Brain pericyte (primary cell): ENCODE measurements at places on chromosomes 7 and 10.

DNA sequence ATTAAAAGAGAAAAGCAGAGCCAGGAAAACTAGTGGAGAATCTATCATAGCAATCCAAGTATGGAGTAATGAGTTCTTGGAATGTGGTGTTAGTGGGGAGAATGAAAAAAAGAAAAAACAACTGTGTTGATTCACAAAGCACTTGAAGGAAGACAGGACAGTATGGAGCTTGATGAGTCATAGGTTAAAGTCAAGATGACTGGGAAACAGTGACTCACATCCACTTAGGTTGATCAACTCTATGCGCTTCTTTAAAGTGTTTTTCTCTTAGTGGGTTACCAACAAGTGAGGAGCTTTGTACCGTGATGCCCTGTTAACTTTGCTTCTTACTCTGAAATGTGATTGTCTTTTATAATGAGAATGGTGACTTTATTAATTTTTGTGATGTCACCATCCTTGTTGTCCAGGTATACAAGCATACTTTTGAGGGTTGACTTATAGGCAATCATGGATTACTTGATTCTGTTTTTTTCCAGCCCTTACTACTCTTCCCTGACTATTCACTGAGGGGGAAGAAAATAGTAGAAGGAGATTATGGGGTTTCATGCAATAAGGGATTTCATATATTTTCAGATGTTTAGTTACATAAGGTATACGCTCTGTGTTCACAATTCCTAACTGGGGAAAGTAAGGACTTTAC is 32.1 kb upstream of the MDFIC start:
- DNase-seq = peak; percentile 85

DNA sequence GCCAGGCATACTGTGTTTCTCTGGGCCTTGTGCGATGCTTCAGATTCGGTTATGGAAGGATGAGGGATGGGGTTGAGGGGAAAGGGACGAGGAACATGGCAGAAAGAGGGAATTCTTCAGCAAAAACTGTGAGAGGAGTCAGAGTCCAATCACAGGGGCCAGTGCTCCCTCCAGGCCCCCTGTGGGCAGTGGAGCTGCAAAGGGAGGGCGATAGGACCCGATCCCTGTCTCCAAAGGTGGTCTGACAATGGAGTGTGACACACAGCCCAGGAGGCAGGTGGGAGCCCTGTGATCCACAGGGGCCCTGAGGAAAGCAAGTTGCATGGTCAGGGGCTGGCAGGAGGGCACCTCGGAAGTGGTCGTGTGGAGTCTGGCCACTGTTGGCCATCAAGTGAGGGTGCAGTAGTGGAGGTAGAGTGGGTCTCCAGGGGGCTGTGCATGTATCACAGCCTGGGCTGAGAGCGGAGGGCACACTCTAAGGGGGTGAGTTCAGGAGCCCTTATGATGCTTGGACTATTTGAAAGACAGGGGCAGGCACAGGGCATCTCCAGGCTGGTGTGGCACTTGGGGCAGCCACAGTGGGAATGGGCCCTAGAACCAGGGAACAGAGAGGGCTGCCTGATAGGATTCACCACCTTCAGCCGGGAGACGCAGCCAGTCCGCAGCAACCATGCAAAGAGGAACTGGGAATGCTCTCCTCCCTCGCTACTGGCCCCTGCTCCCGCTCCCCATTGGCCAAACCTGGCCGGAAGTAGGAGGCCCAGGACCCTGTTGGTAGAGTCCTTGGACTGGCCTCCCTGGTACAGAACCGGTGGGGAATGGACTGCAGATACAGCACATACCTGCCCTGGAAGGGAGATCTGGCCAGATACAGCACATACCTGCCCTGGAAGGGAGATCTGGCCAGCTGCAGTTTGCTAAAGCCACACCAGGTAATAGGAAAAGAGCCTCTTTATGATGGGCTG is 115.9 kb downstream of the ADCY1 start:
- DNase-seq = no peak

DNA sequence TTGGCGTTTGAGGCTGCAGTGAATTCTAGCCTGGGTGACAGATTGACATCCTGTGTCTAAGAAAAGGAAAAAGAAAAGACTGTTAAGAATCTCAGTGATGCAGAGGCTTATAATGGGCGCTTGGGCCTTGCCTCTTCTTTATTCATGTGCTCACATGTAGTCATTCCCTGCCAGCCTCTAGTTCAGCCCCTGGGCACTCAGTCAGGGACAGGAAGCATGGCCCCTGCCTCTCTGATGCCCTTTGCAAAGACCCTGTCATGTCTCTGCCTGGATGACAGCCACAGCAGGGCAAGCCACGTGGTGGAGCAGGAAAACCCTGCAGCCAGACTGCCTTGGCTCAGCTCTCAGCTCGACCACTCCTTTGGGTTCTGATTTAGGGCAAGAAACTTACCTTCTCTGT is 368.9 kb downstream of the RPS24 start:
- DNase-seq = no peak

DNA sequence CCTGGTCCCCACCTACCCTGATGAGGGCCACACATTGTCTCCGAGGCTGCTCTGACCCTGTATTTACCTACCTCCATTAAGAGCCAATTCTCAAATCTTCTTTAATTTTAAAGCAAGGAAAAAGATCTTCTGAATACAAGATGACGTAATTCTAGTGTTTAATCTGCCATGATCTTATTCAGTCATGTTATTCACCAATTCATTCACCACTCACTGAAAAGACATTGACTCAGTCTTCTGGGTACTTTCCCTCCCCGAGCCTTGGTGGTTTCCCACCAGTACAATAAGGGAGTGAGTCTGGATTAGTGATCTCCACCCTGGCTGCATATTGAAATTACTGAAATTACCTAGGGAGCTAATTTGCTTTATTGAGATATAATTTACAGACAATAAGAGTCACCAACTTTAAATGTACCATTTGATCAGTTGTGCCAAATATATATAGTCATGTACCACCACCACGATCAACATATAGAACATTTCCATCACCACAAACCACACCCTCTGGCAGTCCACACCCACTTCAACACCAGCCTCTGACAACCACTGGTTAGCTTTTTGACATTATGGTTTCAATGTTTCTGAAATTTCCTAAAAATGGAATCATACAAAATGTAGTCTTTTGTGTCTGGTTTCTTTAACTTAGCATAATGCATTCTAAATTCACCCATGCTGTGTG is 117.5 kb upstream of the UNC5B start:
- DNase-seq = no peak

GRCh38 chr7:16528520-16528919 is 1.9 kb downstream of the LRRC72 start:
- no peak for DNase-seq

DNA sequence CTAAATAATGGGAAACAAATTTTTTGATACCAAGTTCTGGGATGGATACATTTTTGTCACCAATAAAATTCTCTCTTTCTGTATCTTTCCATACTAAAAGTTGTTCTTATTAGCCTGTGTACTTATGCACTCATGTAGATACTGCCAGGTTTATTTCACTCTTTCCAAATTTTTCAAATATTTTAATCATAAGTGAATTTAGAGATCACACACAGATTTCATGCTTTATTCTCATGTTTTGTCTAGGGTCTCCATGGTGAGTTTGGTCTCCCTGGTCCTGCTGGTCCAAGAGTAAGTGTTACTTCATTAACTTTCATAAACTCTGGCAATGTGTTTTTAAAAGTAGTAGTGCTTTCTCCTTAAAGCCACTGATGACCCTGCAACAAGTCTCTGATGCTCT is 20.3 kb downstream of the COL1A2 start:
- no peak for DNase-seq

- no peak for DNase-seq
These were observed 39.8 kb upstream of the DNAJC1 start for GRCh38 chr10:22043327-22043633.

- no peak for DNase-seq
These were observed 7.8 kb downstream of the ACTA2 start for GRCh38 chr10:88944813-88945212.

DNA sequence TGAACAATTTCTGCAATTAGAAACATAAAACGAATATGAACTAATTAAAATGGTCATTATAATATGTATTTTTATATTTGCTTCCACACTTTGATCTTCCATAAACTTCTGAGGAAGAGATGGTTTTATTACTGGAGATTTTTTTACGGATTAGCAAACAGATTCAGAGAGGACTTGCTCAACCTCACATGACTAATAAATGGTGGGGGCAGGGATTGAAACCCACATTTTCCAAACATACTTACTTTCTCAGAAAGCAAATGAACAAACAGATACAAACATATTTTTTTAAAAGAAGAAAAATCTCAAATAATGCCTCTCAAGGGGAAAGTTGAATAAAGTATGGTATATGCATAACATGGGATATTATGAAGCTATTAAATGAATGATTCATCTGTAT is 18.3 kb downstream of the ANKMY2 start:
- no peak for DNase-seq

DNA sequence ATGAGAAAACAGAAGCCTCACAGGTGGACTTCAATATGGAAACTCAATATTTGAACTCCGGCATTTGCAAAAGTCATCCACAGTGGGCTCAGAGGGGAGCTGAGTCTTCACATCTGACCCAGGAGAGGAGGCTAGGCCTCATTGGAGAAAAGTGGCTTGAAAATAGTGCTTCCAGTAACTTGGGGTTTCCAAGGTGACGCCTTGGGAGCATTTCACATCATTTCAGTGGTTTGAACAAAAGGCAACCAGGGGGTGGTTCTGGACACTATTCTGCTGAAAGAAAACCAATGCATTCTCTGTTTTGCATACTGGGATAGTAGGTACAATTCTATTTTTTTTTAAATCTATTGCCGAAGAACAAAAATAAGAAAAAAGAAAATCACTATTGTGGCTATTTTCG is 599.2 kb upstream of the POM121L12 start:
- DNase-seq = no peak

DNA sequence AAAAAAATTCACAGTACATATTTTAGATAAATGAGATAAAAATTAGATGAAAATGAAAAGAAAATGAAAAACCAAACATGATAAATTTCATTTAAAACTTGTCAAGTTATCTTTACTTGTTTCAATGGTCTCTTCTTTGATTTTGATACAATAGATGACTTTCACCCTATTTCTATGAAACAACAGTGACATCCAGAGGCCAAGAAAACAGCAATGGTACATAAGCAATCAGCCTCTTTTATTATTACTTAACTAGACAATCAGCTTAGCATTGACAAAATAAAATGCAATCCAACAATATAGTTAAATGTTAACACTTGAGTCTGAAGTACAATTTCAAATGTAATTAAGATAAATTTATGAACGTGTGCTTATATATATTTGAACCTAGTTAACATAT is 74.8 kb upstream of the GPR37 start:
- no peak for DNase-seq

DNA sequence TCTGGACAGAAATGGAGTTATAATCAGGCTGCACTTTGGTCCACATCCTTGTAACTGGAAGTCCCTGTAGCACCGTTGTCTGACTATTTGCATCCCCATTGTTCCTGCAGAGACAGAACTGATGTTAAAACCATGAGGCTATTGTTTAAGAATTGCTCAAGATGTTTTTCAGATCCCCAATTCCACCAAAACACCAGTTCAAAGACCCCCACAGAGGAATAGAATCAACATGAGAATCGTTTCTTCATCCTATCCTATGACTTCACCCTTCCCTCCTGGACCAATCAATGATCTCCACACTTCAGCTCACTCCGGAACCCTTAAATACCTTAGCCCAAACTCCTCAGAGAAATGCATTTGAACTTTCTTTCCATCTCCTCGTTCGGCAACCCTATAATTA is 57.1 kb upstream of the GRID1 start:
- no peak for DNase-seq

GRCh38 chr7:129843978-129844840 is 108.6 kb downstream of the UBE2H start:
- DNase-seq = no peak

DNA sequence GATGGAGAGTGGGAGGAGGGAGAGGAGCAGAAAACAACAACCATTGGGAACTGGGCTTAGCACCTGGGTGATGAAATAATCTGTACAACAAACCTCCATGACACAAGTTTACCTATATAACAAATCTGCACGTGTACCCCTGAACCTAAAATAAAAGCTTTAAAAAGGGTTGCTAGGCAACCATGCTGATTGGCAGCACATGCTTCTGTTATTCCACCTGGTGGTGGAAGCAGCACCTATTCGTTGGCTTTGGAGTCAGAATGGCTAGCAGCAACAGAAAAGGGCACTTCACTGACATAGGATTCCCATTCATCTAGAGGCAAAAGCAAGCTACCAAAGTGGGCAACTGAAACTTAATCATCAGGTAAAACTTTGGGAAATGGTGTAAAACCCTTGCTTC is 57.1 kb downstream of the RELN start:
- no peak for DNase-seq

DNA sequence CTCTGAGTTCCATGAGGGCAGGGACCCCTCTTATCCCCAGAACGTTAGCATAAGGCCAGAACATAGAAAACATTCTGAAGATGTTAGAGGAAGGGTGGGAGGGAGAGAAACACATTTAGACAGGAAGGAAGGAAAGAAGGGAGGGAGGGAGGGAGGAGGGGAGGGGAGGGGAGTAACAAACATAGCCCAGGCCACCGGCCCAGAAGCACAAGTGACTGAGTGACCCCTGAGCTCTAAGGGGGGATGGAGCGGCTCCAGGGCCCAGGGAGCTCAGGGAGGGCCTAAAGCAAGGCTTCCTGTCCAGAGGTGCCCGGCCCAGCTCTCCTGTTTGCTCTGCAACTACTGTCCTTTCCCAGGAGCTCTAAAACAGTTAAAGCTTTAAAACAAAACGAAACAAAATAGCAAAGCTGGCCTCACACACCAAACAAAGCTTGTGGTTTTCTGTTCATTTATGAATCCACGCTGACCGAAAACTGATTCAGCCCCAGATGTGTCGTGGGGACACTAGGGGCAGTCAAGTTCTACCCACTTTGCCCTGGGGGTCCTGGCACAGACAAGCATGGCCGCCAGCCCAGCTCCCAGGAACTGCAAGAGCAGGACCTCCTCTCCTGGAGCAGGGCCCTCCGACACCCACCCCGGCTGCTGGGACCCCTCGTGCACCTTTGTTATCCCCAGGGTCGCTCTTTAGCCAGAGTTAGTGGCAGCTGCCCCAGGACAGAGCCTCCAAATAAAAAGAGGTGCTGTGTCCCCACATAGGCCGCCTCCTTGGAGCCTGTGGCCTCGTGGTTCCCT is 496.2 kb upstream of the FOXK1 start:
- DNase-seq = no peak

GRCh38 chr7:84043661-84044191 is 150.9 kb downstream of the SEMA3A start:
- no peak for DNase-seq

DNA sequence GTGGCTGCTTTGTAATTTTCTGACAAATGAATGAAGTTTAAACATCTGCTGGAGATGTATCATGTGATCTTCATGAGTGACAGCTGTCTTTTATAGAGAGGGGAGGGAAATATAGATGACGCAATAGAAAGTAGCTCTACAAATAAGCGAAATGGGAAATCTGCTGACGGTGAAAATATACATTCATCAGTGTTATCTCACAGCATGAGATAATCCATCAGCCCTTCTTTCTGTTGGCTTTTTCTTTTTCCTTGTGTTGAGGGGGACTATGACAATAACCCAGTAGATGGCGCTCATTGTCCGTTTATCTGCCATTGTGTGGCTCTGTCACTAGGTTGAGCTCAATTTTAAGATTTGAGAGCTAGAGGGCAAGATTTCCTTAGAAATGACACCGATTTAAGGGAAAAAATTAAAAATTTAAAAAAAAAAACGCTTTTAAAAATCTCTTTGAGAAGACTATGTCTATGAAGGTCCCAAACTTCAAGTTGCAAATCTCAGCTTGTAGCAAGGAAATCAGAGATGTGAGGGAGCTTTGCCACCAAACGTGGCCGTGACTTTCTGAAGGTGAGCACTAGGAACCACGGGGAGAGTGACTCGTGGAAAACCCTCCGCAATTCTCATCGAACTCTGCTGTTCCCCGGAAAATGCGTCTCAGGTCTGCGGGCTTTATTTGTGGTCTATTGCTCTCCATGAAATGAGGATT is 114.6 kb upstream of the SFMBT2 start:
- no peak for DNase-seq
